ENCODE measurements at places on chromosomes 13 and 19.

- DNase-seq: no peak
Observed at GRCh38 chr13:24306632-24307031, 2.7 kb upstream of the C1QTNF9 start.

- DNase-seq: no peak
Observed at GRCh38 chr13:49246850-49247642, 679 bp upstream of the CDADC1 start.

GRCh38 chr13:84739021-84739420 lies 856.7 kb upstream of the SLITRK1 start:
- no peak for DNase-seq

DNA sequence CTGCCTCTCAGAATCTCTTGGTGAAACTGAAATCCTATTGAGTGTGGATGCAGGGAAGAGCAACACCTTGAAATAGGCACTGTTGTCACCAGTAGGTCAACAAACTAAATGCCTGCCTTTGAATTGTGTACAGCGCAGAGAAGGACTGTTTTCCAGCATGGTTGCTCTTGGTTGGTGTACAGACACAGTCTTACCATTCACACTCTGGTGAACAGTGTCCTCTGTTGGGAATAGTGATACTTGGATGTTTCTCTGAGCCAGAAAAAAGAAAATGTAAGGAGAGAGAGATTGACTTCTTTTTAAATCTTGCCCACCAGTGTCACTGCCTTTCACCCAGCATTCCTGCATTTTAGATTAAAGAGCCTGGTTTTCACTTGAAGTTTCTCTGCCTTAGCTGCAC lies 179.7 kb downstream of the STK24 start:
- DNase-seq: no peak

DNA sequence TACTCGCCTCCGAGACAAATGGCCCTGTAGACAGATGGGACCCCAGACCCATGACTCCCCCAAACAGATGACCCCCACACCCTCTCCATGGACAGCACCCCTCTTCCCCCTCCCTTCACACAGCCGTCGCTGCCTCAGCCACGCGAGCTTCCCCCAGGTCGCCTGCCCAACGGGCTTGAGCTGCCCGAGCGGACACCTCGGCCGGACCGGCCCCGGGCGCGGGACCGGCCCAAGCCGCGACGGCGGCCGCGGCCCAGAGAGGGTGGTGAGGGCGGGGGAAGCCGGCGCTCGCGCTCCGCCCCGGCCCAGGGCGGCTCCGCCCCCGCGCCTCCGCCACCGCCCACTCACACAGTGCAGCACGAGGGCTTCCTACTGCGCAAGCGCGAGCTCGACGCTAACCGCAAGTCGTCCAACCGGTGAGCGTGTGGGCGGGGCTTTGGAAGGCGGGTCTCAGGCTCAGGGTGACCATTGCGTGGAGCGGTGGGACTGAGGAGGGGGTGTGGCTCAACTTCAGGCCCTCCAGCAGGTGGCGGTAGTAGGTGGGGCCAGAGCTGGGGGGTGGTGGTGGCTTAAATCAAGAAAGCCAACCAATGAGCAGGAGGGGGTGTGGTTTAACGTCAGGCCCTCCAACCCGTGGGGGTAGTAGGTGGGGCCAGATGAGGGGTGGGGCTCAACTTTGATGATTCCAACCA lies 6.2 kb upstream of the SHKBP1 start:
- DNase-seq: peak; percentile 99

GRCh38 chr13:37369616-37370015 lies 229.0 kb downstream of the POSTN start:
- no peak for DNase-seq

GRCh38 chr19:35783469-35784434 lies 8.4 kb downstream of the ARHGAP33 start:
- DNase-seq: no peak

GRCh38 chr19:33888665-33889064 lies 92.0 kb downstream of the KCTD15 start:
- no peak for DNase-seq

GRCh38 chr13:29887030-29887557 lies 36.7 kb upstream of the UBL3 start:
- DNase-seq: no peak

GRCh38 chr13:39773833-39774232 lies 118.4 kb downstream of the COG6 start:
- no peak for DNase-seq
